ENCODE measurements at places on chromosomes 16 and 17. TPM values are rescaled to one million over a fixed set of nuclear protein-coding genes. Genes with fewer than 3 reads are reported as not detected.

MLKL gene
- polyA plus RNA-seq: 7.3 TPM

CSF3 gene
- not detected for polyA plus RNA-seq

CES3 gene
- polyA plus RNA-seq: 7.8 TPM

SLC6A4 gene
- polyA plus RNA-seq: 1.1 TPM

MYCBPAP gene
- polyA plus RNA-seq: 2.9 TPM

FOXN1 gene
- polyA plus RNA-seq: not detected

DOC2B gene
- polyA plus RNA-seq: 4.2 TPM

KLHL10 gene
- polyA plus RNA-seq: not detected

TBC1D3E gene
- not detected for polyA plus RNA-seq

KRTAP4-6 gene
- not detected for polyA plus RNA-seq

IL32 gene
- polyA plus RNA-seq: 495 TPM

FBXW10B gene
- 0.54 TPM for polyA plus RNA-seq

CHD9NB gene
- polyA plus RNA-seq: 9.8 TPM

GCGR gene
- polyA plus RNA-seq: 37.2 TPM

KRT20 gene
- not detected for polyA plus RNA-seq

DNAJC7 gene
- 141 TPM for polyA plus RNA-seq

CD7 gene
- polyA plus RNA-seq: 1.0 TPM

PRSS27 gene
- polyA plus RNA-seq: 0.41 TPM

ITGAD gene
- not detected for polyA plus RNA-seq

SGCA gene
- 5.5 TPM for polyA plus RNA-seq

RASD1 gene
- polyA plus RNA-seq: 103 TPM
